ENCODE measurements at places on chromosomes 1 and 21.

DNA sequence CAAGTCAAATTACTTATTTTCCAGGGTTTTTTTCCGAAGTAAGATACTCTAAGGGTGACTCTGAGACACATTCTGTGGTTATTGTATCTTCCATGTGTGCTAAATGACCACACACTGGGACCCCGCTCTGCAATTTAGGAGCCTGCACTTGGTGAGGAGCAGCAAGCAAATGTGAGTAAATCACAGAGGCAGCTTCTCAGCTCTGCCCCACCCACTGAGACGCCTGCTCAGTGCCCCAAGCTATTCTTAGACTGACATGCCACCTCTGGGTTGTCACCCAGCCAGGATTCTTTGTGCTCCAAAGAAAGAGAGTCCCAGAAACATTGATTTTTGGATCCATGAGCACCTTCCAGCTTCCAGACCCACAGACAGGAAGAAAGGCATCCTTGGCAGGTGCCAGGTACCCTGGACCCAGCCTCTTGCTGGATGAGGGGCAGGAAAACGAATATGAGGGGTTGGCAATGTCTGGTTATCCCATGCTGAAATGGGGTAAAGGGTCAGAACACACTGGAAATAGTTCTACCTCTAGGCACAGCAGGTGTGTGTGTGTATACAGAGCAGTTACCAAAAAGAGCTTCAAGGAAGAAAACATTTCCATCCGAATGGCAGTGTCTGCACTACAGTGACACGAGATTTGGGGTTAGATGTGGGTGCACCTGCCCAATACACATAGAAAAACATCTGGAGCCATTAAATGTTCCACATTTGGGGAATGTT is 41.2 kb downstream of the TNR start:
- no peak for DNase-seq

GRCh38 chr1:86396498-86396890 is 371 bp upstream of the ODF2L start:
- DNase-seq: no peak

- peak; percentile 92 for DNase-seq
Observed at GRCh38 chr1:23273450-23274133, 56.3 kb upstream of the HTR1D start.

DNA sequence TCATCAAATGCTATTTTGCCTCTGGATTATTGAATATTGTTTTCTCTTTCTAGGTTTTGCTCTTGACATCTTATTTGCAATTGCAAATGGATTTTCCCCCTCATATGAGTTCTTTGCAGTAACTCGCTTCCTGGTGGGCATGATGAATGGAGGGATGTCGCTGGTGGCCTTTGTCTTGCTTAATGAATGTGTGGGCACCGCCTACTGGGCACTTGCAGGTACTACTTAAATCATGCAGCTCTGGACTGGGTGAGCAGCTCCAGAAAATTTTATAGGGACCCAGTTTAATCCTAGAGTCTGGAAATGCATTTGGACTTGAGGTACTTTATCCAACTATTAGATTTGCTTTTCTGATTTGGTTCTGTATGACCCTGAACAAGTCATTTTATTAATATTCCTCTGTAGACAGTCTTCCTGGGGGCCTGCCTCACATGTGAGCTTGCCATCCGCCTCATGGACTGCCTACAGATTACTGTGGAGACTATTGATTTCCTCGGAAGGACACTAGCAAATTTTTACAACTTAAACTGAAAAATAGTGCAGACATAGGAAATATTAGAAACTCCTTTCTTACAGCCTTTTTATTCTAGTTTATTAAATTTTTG is 44.5 kb downstream of the SLC22A15 start:
- peak; percentile 65 for DNase-seq

DNA sequence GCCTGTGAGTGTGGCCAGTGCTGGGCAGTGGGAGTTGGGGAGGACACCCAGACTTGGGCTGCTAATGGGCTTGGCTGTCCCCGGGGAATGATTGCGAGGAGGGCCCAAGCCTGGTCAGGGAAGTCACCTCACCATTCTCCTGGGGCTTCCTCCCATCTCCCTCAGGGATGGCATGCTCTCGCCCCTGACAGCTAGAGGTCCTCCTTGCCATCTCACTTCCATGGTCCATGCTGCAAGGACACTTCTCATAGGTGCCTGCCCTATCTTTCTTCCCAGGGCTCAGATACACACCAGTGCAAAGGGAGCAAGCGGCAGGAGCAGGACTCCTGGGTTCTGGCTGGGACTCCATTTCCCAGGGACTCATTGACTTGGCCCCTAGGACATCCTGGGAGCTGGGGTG is 4.1 kb downstream of the NTRK1 start:
- DNase-seq: no peak

GRCh38 chr1:31387612-31388011 is 14.7 kb upstream of the FABP3 start:
- peak; percentile 43 for DNase-seq

DNA sequence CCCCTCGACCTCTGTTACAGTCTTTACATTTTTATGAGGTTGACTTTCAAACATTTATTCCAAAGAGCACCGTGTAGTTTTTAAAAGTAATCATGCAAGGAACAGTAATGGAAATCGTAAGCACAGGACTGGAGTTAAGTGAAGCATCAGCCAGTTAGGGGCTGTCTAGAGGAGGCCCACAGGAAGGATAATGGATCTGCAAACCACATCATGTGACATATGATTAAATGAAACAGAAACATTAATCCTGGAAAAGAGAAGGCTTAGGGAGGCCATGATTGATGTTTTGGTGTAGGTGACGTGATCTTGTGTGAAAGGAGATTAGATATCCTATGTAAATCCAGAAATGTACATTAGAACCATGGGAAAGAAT is 25.0 kb downstream of the RGS7 start:
- no peak for DNase-seq

DNA sequence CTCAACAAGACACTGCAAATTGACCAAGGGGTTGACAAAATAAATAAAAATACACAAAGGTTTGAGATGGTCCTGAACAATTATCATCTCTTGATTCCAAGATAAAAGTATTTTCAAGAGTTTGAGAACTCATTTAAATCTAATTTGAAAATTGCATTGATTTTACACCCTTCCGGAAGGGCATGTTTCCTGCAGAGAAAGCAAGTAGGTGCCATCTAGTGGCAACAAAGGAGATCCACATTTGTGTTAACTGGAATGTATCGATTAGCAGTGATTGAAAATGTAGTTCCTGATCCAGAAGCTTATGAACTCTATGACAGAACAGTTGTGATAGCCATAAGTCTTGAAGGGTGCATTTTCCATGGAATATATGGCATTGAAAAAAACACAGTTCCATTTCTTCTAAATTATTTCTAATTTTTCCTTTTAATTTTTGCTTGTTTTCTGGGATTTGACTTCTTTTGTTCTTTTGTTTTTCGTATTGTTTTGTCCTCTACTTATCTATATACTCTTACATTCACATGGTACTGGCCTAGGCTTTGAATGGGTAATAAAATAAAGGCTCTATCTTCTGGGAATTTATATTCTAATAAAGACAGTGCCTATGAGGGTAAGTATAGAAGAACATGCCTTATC is 143.7 kb downstream of the DNM3 start:
- peak; percentile 28 for DNase-seq

GRCh38 chr1:108719656-108720435 is 7.1 kb downstream of the FNDC7 start:
- DNase-seq: peak; percentile 86

DNA sequence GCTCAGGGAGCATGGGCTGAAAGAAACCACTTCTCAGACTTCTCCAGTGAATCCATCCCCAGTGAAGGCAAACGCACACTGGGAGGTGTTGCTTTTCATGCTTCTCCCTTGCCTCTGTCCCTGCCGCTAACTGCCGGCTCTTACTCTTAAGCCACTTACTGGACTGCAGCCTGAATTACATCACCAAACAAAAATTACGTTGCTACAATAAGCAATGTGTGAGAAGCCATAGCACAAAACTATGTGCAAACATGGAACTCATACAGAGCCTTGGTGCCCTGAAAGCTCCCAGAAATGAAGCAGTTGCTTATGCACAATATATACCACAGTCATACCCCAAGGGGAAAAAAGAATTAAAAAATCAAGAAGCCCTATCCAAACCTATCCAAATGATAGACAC is 375.2 kb downstream of the KCNH1 start:
- DNase-seq: no peak

- peak; percentile 43 for DNase-seq
Observed at GRCh38 chr1:183569141-183569540, 21.1 kb downstream of the NCF2 start.

GRCh38 chr21:42007356-42007940 is 2.7 kb downstream of the ZBTB21 start:
- DNase-seq: no peak

DNA sequence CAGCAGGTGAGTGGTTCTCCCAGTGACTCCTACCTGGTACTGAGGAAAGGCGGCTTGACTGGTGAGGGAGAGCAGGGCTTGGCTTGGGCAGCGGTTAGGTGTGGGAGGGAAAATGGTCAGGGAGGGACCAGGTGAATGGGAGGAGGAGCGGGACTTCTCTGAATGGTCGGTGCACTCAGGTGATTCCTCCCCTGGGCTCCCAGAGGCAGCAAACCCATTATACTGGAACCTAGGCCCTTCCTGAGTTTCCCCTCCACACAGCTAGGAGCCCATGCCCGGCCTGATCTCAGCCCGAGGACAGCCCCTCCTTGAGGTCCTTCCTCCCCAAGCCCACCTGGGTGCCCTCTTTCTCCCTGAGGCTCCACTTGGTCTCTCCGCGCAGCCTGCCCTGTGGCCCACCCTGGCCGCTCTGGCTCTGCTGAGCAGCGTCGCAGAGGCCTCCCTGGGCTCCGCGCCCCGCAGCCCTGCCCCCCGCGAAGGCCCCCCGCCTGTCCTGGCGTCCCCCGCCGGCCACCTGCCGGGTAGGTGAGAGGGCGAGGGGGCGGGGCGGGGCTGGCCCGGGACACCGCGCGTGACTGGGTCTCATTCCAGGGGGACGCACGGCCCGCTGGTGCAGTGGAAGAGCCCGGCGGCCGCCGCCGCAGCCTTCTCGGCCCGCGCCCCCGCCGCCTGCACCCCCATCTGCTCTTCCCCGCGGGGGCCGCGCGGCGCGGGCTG is 2.3 kb downstream of the ARTN start:
- no peak for DNase-seq

- DNase-seq: no peak
Observed at GRCh38 chr1:117582451-117582850, 23.4 kb upstream of the TENT5C start.

DNA sequence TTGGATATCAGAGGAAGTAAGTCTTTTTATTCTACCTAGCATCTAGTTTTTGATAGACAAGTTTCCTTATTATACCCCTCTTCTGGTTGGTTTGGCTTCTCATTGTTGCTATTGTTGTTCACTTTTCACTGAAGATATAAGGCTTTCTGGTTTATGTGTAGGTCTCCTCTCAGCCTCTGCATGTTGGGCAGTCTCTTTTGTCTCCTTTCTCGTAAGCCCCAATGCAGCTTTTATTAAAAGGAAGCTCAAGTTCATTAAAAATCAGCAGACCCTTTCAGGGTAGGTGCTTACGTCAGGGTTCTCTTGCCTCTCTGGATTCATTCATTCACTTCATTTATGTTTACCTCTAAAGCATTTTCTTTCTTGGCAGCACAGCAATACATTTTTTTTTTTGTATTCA is 4.8 kb upstream of the DHX9 start:
- DNase-seq: no peak
